ENCODE measurements at places on chromosomes 1 and 21. TPM values are rescaled to one million over a fixed set of nuclear protein-coding genes. Genes with fewer than 3 reads are reported as not detected.

DNA sequence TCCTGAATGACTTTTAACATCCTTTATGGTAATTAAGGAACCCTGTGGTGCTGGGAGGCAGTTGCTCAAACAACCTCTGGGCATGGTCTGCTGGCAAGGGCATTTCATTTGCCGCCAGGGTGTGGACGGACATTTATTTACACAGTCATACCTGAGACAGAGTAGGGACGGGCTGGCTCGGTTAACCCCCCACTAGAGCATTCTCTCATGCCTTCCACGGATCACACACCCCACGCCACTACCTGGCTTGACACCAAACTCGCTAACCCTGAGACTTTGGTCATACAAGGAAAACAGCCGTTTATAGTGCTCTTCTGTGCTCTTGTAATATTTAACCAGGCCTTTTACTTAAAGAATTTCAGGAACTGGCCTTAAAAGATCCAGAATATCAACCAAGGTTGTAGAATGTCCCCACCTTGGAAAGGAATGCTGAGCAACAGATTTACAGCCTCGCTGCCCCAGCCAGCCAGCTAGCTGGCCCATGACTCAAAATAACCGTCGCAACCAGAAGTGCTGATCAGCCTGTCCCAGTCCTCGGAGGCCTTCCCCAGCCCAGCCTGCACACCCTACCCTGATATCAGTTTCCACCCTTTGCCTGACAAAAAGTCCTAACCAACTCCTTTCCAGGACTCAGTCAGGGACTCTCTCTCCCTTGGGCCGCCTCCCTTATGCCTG, 6.5 kb upstream of the PDXK start:
- peak; percentile 67 for DNase-seq

Gene TEDDM1
- total RNA-seq, result not detected

Gene MTHFR
- total RNA-seq, result 65.5 TPM

DNA sequence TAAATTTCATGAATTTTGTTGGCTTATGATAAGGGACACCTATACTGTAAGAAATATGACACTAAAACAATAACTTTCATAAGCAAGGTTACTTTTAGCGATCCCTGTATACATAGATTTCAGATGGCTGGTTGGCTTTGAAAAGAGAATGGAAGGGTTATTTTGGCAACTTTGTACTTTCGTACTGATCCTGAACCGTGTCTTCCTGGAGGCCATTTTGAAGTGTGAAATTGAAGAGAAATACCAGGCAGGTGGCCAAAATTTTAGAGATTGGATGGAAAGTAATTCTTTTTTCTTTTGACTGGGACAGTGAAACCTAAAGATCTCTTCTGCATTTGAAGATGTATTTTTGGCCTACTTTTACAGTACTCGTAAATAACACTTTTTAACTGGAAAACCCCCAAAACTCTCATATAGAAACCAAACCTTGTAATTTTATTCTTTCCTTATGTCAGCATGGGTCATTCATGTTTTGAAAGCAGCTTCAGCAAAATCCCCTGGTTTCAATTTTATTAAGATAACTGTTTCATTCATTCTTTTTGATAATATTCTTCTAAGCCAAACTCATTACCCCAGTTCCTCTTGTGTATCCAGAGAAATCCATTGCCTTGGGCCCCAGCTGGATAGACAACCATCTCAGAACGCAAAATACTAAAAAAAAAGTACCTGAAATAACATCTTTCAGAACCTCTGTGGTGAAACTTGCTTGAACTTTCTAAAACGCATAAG, 38.4 kb upstream of the ZNF281 start:
- no peak for DNase-seq

DNA sequence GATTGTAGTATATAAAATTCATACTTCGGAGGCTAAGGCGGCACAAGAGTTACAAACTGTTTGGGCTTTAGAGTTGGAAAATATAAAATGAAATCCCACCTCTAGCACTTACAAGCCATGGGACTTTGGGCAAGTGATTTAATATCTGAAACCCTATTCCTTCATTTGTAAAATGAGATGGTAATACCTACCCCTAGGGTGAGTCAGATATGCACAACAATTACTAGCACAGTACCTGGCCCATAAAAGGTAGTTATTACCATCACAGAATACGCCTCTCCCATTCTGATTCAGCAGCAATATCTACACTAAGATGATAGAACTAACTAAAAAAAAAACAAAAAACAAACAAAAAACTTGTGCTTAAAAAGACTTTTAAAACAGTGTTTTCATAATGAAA, 3.5 kb downstream of the KLHL12 start:
- no peak for DNase-seq

DNA sequence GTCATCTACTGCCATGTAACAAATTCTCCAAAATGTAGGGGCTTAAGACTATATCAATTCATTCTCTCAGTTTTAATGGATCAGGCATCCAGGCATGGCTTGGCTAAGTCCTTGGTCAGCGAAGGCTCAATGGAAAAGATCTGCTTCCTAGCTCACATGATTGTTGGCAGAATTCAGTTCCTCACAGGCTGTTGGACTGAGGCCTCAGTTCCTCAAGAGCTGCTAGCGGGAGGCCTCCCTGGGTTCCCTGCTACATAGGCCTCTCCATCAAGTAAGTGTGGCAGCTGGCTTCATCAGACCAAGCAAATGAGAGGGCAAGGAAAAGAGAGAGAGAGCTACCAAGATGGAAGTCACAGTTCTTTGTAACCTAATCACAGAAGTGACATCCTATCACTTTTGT, 19.6 kb upstream of the EYA3 start:
- no peak for DNase-seq

DNA sequence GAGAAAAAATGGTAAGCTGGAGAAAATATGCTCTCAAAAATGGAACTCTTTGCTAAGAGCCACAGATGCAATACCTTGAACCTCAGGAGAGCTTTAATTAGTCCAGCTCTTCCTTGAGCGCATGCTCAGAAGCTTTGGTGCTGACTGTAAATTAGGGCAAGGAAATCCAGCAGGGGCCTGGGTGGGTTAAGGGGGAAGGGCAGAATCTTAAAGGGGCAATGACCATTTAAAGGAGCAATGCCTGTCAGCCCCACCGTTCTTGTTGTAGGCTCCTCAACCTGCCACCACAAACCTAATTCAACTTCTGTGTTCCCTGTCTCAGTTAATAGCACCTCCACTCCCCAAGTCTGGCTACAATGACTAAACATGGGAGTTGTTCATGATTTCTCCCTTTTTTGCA, 6.8 kb upstream of the SLC22A15 start:
- DNase-seq, result peak; percentile 87

- DNase-seq, result no peak
Observed at GRCh38 chr1:82052563-82052962, 251.8 kb downstream of the ADGRL2 start.

Gene CD1B
- total RNA-seq, result 0.60 TPM

DNA sequence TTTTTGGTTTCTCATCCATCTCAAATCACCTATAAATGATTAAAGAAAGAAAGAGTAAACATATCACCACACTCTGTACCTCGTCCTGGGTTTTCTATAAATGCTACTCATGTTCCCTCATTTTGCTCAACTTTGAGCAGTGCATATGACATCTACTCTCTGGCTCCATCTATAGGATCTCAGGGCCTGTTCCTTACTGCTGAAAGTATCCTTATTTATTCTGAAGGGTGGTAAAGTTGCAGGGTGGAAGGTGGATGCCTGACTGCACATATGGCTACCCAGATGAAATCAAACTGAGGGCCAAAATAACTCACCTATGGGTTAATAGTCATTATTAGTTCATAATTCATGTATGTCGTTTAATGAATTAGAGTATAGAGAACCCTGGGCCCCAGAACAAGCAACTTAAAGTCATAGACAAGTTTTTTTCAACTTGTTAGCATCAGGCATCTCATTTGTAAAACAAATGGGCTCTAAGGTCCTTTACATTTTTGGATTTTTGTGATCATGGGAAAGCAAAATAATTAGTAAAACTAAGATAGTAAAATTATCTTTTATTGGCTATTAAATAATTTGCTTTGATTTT, 46.5 kb downstream of the NCF2 start:
- no peak for DNase-seq

Gene AGBL4
- 2.7 TPM for total RNA-seq

Gene AGO4
- 12.2 TPM for total RNA-seq

DNA sequence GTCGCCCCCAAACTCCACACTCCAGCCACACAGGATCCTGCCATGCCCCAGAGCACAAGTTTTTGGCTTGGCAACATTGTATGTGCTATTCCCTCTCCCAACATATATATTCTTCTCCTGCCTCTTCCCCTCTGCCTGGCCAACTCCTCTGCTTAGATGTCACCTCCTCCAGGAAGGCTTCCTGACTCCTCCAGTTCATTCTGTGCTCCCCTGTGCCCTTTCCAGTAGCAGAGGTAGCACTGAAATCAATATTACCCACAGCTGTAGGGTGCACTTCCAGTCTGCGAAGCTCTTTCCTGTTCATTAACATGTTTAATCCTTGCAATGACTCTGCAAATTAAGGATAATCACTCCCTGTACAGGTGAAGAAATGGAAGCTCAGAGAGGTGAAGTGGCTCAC, 21.2 kb downstream of the ALDH4A1 start:
- DNase-seq, result no peak

Gene SLC44A5
- 0.66 TPM for total RNA-seq

Gene KRTAP21-2
- total RNA-seq, result not detected

Gene CFHR2
- total RNA-seq, result not detected

Gene CHIA
- not detected for total RNA-seq

DNA sequence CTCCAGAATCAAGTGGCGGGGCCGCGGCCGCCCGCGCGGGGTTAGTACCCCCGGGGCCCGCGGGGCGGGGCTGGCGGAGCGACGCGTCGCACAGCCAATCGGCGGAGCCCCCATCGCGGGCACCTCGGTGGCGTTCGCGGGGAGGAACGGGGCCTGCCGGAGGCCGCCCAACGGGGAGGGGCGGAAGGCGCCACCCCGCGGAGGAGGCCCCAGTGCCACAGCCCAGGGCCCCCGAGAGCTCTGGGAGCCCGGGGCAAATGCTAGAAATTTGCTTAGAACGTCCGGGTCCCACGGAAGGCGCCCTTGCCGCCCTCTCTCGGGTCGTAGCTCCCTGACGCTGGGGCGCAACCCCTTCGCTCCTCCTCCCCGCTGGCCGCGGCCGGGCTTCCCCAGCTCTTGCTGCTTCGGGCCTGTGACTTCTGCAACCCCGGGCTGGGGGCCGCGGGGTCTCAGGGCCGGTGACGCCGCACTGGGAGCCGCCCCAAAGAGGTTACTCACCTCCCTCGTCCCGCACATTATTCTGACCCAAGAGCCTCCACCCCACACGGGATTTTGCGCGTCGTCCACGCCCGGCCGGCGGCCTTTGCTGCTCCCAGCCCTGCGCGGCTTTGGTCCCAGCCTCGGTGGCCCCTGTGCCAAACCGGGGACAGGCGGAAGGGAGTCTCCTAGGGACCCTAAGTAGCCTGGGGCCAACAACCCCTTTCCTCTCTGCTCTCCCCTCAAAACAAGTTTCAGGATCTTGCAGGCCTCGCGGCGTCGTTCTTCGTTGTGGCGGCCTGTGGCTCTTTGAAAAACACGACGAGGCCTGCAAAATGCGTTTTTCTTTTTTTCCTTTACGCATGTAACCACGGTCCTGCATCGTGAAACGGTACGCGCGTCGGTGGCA, at the start of gene RUNX3:
RUNX3 (minus strand) TSS at position 17 of the 886 bp plus-strand sequence. CDS start 408 bp downstream, outside the sequence.
- peak; percentile 31 for DNase-seq

GRCh38 chr1:226320930-226321329, 12.0 kb upstream of the LIN9 start:
- DNase-seq, result no peak

DNA sequence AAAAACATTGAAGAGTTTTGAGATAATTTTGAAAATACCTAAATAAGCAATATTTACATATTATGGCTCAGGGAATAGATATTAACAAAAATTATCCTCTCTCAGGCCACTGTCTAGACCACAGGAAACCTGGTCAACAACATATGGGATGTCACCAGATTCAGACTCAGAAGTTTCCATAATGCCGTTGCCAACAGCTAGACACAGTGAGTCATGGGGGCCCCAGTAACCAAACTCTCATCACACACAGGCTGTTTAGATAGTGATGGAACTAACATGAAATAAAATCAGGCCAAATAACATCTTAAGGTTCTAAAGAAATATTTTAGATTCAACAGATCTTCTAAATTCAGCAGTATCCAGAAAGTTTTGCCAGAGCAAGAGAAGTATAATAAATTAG, 681.7 kb upstream of the ADAMTS5 start:
- no peak for DNase-seq

DNA sequence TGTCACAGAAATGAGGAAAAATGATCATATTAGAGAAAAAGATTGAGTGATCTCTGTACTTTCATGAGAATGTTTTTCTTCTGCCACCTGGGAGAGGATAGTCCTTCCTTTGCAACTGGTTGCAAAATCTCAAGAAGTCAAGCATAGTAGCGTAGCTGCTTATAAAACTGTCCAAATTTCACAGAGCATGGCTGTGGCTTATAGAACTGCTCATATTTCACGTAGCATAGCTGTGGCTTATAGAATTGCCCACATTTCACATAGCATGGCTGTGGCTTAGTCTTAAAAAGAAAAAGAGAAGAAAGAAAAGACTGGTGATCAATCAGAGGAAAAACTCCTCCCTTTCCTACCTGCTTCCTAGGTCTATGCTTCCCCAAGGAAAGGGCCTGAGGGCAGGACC, 329.5 kb downstream of the SIPA1L2 start:
- DNase-seq, result no peak

DNA sequence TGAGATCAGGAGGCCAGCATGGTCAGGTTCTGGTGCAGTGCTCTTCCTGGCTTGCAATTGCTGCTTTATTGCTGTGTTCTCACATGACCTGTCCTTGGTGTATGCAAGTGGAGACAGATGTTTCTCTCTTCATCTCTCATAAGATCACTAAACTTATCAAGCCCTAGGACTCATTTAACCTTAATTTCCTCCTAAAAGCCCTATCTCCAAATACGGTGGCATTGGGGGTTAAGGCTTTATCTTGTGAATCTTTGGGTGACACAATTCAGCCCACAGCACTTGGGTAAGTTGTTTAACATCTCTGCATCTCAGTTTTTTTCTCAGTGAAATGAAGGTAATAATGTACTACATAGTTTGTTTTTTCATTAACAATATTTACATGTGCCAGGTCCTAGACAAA, 152.4 kb downstream of the RWDD3 start:
- DNase-seq, result no peak

DNA sequence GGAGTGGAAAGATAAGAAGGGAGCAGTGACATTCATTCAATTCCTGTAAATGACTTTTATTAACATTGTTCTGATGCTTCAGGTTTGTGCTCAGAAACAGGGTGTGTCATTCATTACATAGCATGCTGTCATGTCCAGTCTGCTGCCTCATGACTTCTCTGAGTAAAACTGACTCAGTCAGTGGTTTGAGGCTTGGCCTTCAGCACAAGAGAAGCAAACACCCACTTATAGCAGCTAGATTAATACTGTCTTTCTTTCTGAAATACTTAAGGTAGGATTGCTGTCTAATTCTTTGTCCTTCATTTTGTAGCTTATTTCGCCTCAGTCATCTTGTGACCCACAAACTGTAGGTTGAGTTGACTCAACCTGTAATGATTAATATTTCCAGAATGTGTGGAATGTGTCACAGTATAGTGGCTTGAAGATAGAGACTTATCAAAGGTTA, 32.9 kb downstream of the RASAL2 start:
- DNase-seq, result peak; percentile 15

- no peak for DNase-seq
Observed at GRCh38 chr1:173181791-173182190, 25.3 kb downstream of the TNFSF4 start.

Gene COL16A1
- total RNA-seq, result 29.0 TPM

Gene RXFP4
- total RNA-seq, result not detected

Gene RGSL1
- total RNA-seq, result not detected

Gene NPHS2
- 1.2 TPM for total RNA-seq
